HS-27A (cell line): ENCODE measurements at places on chromosomes 3 and 15.

GRCh38 chr3:165192610-165193192, 3.5 kb downstream of the SLITRK3 start:
- no peak for DNase-seq

DNA sequence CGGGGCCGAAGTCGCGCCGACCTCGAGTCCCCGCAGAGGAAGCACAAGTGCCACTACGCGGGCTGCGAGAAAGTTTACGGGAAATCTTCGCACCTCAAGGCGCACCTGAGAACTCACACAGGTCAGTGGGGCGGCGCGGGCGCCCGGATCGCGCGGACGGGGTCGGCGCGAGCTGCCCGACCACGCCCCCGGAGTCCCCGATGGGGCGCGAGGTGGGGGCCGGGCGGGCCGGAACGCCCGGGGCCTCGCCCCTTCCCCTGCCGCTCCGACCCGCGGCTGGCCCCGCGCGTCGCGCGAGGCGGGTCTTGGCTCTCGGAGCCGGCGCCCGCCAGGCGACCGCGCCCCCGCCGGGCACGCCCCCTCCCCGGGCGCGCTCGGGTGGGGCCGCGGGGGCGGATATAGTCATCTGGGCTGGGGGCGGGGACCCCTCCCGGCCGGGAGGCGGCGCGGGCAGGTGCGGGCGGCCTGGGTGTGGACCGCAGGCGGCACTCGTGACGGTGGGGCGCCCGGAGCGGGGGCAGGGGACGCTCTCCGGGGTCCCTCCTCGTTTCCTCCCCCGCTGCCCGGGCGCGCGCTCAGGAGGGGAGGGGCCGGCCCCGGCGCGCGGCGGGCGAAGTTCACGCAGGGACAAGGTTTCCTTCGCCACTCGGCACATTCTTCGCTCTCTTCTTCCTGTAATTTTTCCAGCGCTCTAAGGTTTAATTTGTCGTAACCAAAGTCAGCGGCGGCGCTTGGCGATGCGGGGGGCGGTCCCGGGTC, 1.2 kb downstream of the KLF13 start:
- no peak for DNase-seq

DNA sequence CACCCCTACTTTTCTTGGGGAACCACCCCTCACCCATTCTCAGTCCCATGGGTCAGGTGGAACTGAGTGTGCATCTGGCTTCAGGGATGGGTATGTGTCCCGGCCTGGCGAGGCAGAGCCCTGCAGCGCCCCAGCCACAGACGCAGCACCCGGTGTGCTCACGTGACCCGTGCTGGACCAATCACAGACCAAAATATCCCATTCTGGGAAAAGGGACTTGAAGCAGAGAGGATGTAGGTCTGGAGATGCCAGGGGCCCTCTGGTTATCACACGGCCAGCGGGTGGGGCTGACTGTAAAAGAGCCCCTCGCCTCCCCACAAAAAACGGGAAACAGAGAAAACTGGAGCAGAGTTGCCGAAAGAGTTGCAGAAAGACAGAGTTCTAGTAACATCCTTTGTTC, 138.0 kb upstream of the RAD18 start:
- DNase-seq: no peak

DNA sequence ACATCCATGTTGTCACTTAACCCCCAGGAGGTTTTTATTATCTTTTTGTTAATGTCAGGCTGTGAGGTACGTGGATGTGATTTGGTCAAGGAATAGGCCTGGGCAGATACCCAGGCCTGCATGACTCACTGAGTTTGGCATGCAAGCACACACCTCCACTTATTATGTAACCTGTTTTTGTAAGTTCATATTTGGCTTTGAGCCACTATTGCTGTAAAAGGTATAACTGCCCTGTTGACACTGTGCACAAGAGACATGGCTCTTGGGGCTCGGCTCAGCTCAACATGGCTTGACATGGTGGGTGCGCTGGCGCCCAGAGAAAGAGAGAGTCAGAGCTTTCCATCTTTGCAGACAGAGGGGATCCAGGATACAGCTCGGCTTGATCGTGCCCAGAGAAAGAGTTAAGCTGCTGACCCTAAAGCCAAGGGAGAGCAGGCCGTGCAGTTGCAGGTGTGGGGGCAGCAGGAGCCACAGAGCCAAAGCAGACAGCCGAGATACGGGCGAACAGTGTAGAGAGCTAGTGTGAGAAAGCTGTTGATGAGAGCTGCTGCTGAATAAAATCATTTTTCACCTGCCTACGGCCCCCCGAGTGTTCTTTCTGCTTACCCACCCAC, 67.9 kb upstream of the UNC13C start:
- no peak for DNase-seq

DNA sequence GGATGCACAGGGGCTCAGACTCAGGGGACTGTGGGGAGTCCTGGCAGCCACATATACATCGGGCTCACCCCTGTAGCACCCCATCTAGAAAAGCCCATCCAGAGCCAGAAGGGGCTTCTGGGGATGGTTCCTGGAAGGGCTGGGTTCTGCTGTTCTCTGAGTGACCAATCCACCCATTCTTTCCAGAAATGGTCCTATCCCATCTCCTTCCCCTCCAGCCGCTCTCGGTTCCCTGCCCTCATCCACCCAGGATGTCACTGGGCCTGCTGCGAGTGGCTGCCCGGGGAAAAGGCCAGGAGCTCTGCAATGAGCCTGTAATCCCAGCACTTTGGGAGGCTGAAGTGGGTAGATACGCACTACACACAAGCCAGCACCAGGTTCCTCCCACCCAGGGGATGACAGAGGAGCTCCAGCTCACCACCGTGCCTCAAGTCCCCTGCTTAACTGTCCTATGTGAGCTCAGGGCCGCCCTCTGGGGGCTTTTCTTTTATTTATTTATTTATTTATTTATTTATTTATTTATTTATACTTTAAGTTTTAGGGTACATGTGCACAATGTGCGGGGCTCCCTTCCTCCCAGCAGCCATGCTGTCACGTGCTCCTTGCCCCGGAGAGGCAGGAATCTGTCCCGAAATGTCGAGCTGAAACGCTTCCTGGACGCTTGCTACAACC, 13.6 kb upstream of the CSK start:
- no peak for DNase-seq

DNA sequence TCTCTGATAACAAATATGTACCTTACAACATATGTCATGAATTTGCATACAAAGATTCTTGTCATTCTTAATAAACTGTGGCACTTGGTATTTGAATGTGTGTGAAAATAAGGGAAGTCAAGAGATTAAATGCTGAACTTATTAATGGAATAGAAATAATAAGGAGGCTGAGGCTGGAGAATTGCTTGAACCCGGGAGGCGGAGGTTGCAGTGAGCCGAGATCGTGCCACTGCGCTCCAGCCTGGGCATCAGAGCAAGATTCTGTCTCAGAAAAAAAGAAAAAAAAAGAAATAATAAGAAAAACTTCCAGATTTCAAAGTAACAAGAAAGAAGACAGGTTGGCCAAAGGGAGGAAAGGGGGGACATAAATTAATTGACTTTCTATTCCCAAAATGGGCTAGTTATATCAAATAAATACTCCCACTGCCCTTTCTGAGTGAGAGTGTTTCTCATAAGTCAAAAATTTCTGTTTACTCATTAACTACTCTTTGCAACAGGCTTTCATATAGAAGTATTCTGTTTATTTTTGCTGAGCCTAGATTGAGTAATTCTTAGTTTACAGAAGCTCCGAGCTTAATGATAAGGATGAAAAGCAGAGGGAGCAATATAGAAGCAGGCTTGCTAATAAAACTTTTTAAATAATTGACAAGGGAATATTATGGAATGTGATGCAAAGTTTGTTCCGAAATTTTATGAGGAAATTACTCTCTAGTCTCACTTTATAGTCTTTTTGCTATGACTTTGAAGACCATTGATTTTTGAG, 25.6 kb downstream of the KNG1 start:
- no peak for DNase-seq

DNA sequence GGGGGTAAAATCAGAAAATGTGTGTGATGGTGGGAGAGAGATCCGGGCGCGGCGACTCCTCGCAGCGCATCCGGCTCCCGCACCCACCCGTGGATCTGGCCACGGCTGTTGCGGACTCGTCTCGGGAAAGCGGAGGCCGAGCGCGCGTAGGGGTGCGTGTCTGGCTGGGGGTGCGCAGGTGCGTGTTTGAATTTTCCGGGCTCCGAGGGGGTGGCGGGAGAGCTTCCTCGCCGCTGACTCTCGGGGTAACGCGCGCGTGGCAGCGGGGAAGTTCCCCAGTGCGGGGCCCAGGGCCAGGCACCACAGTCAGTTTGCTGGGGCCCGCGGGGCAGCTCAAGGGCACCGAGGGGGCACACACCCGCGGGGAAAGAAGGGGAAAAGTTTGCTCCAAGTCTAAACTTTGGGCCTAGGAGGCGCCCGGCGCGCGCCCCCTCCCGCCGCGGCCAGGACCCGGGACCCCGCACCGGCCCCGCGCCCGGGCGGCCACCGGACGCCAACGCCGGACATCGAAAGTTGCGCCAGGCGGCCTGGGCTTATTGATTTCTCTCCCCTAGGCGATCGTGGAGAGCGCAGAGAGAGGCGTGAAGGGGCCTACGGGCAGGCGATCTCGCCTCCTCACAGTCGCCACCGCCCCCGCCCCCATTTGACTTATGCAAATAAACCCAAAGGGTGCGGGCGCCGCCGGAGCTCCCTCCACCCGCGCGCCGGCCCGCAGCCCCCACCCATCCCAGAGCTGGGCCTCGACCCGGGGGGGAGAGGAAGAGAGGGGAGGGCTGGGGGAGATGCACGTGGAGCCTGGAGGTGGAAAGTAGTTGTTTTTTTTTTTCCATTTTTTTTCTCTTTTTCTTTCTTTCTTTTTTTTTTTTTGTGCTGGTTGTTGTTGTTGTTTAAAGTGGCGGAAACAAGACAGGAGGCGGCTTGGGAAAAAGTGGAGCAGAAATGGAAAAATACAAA, 639 bp downstream of the FOXP1 start:
- no peak for DNase-seq

DNA sequence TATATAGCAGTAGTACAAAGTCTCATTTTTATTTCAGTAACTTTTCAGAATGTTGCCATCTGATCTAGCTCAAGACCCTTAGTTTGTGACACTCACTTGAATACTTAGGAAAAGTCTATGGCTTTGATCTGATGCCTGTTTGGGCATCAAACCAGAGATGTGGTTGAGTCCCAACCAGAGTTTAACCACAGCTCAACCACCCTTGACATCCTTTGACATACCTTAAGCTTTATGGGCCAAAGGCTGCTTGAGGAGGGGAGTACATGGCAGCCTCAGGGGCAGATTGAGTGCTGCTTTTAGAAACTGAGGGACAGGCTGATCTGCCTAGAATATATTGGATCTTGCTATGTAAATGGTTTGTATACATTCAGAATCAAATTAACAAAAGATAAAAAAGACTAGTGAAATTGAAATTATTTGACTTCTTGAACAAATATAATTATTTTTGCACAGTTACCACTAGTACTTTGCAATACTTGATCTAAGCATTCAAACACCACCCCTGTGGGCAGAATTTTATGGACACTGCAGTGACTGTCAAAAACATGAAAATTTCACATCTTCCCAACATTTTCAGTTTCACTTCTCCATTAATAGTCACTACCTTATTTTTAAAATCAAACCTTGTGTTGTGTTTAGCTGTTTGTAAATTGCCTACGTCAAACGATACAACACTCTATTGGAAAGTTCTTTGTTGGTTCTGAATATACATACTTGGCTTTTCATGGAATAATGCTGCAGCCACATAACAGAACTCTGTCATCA, 199.8 kb downstream of the UBE2E2 start:
- no peak for DNase-seq

DNA sequence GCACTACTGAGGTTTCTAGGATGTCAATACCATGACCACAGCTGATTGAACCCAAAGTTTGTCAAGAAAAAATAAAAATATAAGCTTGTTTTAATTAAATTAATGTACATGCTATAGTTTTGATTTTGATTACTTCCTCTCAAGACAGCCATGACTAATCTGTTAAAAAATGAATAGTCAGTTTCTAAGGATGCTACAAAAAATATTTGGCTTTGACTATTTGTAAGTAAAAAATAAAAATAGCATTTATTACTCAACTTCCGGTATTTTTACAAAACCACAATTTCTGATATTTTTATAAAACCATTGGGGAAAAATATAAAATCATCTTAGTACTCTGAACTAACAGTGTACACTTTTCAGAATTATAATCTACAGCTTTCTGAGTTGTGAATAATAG, 12.1 kb upstream of the TEX9 start:
- DNase-seq: no peak

DNA sequence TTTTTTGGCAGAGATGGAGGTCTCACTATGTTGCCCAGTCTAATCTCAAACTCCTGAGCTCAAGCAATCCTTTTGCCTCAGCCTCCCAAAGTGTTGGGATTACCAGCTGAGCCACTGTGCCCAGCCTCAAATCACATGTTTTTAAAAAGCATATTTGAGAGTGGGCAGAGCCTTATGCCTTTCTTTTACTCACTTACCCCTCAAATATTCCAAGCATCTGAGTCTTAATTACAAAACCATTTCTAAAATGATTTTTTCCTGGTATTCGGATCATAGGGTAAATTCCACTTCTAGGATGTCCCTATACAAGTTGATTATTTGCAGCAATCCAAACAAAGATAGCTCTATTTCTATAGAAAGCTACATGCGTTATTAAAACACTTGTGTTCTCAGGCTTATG, 106.1 kb downstream of the RFTN1 start:
- DNase-seq: no peak

GRCh38 chr3:30302027-30302426, 304.4 kb upstream of the TGFBR2 start:
- DNase-seq: no peak

GRCh38 chr3:196555295-196555694, 13.1 kb downstream of the WDR53 start:
- no peak for DNase-seq

GRCh38 chr3:15630646-15631350, 29.3 kb downstream of the BTD start:
- DNase-seq: peak; percentile 80

- DNase-seq: no peak
Observed at GRCh38 chr3:43331381-43331780, 45.0 kb downstream of the SNRK start.

GRCh38 chr15:89671687-89672086, 7.5 kb downstream of the PLIN1 start:
- DNase-seq: no peak

DNA sequence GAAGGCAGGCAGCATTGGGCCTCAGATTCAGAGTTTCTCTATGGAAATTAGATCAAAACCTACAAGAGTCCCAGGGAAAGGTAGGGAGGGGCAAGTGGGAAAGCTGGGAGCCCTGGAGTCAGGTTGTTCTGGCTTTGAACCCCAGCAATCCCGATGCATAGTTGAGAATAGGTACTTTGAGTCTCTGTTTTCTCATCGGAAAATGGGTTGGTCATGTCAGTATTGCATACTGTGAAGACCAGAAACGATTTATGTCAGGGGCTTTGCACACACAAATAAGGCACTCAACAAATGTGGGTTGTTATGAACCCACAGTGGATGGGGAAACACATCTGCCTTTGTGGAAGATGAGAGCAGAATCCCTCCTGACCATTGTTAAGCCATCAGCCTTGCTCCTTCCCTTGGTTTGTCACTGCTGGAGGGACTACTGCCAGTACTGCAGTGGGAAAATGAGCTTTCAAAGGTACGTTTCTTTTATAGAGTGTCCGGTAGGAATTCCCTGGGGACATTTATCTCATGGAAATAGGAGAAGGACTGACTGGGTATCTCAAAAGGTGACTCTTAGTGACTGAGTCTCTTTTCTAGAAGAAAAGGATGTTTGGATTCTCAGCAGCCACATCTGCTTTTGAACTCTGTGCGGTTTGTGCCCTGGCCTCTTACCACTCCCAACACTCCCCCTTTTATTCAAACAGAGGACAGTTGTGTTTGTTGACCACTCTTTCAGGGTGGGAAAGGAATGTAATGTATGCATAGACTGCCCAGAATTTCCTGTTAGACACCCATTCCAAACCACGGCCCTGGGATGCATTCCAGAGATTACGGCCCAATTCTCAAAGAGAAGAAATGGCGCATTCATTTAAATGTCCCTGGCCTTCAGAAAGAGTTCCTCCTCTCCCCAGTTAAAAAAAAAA, 54.6 kb upstream of the VILL start:
- peak; percentile 98 for DNase-seq
